ENCODE measurements at places on chromosomes 3 and 15. TPM values are rescaled to one million over a fixed set of nuclear protein-coding genes. Genes with fewer than 3 reads are reported as not detected.

The ADAMTS17 gene
- polyA plus RNA-seq = not detected

The ARGFX gene
- not detected for polyA plus RNA-seq

The CCDC39 gene
- polyA plus RNA-seq = 0.66 TPM

The ATOSA gene
- polyA plus RNA-seq = 64.0 TPM
